ENCODE measurements at places on chromosomes 3 and 15. TPM values are rescaled to one million over a fixed set of nuclear protein-coding genes. Genes with fewer than 3 reads are reported as not detected.

GRCh38 chr3:111070772-111071256 lies 802 bp upstream of the NECTIN3 start:
- DNase-seq = no peak

DNA sequence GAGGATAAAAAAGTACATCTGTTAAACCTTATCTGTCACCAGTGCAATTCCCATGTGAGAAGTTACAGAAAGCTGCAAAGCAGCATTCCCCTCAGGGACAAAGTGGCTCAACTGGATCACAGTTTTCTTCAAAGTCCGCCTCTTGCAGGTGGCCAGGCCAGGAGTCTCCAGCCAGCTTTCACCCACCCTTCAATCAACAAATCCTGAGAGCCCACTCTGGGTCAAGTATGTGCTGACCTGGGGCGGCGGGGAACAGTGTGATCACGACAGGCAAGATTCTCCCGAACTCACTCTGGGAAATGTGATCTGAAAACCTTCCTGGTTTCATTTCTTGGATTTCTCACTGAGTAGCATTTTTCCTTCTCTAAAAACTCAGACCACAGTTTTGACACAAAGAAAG lies 39.2 kb downstream of the RFT1 start:
- DNase-seq = no peak

DNA sequence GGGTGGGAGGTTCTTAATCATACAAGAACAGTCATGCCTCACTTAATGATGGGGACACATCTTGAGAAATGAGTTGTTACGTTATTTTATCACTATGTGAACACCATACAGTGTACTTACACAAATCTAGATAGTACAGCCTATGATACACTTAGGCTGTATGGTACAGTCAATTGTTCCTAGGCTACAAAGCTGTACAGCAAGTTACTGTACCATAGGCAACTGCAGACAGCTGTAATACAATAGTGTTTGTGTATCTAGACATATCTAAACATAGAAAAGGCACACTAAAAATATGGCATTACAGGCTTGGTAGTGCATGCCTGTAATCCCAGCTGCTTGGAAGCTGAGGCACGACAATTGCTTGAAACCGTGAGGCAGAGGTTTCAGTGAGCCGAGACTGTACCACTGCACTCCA lies 55.7 kb upstream of the PLXND1 start:
- DNase-seq = no peak

DNA sequence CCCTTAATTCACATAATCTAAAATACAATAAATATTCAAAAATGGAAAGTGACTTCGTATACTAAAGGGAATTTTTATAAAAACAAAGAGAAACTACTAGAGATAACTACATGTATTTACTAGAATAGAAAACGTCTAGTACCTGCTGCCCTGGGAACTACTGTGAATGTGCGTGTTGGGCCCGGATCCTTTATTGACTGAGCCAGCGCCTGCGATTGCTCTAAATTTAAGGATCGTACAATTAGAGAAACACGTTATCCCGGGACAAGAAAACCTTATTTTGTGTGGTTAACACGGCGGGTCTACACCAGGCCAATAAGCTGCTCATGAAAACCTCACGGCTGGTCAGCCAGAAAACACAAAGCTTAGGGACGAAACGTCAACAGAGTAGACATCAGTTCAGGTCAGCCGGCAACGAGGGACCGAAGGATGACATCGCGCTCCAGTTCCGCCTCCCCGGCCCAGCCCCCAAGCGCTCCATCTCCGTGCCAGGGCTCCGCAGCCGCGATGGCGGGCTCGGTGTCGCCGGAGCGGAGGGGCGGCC lies 555 bp downstream of the TM2D3 start:
- DNase-seq = no peak

GRCh38 chr15:56832125-56832524 lies 86.3 kb upstream of the TCF12 start:
- no peak for DNase-seq

DNA sequence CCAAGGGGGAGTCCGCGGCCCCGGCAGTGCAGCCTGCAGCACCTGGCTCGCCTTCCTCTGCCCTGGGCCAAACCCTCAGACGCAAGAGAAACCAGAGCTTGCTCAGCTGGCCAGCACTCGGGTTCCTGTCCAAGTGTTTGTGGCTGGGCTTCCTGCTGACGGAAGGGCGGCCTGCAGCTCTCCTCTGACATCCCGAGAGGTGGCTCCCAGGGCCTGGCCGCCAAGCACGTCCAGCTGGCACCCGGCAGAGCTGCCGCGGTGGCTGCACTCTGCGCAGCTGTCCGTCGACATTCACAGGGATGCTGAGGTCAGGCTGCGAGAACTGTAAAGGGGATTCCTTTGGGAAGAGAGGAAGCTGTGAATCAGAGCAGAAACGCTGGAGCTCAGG lies 85.6 kb downstream of the CPN2 start:
- no peak for DNase-seq

DNA sequence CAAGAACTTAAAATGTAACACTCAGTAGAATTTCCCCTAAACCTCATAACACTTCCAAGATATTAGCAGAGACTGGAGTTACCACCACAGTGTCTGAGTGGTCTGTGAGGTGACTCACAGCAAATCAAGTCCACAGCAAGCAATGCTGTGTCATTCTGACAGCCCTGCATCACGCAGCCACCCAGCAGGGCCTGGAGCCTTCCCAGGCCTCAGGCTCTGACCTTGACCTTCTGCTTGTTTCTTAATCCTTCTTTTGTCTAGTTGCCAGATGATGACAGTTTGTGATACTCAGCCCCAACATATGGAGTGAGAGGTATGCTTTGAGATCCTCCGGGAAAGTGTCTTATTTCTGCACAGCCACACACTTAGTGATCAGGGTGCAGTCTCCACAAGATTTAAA lies 82.5 kb downstream of the TOP2B start:
- DNase-seq = no peak

DNA sequence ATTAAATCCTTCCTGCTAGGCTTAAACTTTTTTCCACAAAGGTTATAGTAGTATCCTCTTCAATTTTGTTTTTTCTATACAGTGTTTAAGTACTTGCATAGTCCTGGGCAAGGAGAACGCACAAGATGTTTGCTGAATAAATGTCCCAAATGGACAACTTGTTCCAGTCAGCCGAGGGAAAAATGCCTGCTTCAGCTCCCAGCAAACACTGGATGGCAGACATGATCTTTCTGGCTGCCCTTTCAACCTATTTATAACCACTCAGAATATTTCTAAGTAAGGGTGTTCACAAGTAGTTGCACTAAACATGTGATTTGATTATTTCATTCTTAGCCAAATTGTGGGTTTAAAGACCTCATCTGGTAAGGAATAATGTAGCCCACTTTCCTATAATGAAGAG lies 29.8 kb downstream of the GNB4 start:
- DNase-seq = no peak

DNA sequence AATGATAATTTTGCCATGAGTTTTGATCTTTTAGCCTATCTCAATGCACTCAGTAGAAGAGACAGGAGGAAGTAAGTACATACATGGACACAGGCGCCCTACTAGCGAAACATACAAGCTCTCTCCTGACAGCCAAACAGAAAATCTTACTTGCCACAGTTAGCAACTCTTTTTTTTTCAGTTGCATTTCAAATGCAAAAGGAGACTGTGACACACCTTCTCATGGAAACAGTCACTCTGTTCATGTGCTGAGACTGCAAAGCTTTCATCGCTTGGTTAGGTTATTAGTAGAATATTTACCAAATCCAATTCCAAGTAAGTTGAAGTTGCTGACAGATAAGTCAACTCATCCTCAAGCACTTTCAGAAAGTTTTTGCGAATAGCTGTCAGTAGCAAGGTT lies 223.3 kb downstream of the FOXP1 start:
- no peak for DNase-seq

GRCh38 chr3:65678516-65678915 lies 360.2 kb downstream of the MAGI1 start:
- peak; percentile 47 for DNase-seq

DNA sequence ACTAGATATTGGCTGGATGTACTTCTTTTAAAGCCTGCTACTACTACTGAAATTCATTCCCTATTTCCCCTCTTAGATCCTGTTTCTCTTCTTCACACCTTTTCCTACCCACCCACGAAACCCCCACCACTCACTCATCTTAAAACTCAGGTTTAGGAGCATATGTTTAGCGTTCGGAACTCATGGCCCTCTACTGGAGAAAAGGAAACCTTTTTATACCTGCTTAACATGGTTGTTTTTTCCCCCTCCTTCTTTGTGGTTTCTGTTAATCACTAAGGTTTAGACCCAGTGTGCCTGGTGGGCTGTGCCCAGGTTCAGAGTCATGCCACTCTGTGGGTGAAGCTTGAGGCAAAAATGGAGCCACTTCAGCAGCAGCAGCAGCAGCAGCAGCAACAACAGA lies 2.6 kb downstream of the ARID3B start:
- no peak for DNase-seq

- no peak for DNase-seq
Measured at GRCh38 chr3:142213298-142213697, 12.1 kb downstream of the GK5 start.

- DNase-seq = no peak
Measured at GRCh38 chr3:106943071-106943470, 434.2 kb upstream of the CCDC54 start.

GRCh38 chr3:132641837-132642538 lies 17.6 kb downstream of the ACAD11 start:
- no peak for DNase-seq

- no peak for DNase-seq
Measured at GRCh38 chr3:173857154-173857553, 459.6 kb downstream of the NLGN1 start.

DNA sequence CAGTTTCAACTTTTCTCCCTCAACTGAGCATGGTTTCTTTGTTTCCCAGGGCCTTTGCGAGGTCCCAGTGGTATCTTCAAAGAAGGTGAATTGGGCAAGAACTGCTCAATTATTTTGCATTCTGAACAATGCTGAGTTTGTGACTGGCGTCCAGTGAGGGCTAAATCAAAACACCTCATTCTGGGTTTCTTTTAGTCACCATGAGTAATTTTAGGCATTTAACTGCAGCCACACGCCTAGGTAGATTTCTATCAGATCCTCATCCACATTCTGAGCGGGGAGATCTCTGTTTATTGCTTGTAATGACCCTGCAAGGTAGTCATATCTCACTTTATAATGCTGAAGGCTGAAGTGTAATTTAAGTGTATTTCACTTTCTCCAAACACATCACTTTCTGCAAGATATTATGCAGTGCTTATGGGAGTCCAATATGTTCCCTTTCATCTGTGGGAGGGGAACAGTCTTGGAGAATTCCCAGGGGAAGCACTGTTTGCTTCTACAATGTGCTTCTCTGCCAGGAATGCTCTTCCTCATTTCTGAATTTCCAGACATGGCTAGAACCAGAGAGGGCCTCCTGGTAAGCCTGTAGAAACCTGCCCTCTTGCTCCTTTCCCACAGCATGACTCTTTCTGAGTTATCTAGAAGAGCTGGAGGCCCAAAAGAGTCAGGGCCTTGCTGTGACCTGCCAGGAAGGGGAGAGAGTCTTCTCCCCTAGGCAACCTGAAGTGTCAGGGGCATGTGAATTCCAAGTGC lies 91.7 kb downstream of the FRMD4B start:
- no peak for DNase-seq

GRCh38 chr15:70852501-70853317 lies 1.2 kb downstream of the LARP6 start:
- DNase-seq = no peak

- no peak for DNase-seq
Measured at GRCh38 chr3:18499301-18499700, 74.2 kb upstream of the SATB1 start.

DNA sequence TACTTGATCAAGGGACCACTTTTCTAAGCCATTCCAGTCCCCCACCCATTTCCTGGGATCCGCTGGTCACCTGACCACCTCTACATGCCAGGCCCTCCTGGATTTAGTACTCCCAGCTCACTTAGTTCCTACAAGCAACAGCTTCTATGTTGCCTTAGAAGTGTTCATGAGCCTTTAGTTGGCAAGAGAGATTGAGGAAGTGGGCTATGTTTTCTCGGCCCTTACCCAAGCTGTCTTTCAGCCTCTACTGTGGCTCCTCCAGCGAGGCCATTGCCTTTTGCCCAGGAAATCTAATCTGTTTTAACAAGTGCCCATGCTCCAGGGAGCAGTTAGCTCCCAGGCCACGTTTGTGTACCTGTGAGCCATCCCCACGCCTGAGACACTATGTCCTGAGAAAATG lies 4.5 kb upstream of the PRKAR2A start:
- DNase-seq = no peak

DNA sequence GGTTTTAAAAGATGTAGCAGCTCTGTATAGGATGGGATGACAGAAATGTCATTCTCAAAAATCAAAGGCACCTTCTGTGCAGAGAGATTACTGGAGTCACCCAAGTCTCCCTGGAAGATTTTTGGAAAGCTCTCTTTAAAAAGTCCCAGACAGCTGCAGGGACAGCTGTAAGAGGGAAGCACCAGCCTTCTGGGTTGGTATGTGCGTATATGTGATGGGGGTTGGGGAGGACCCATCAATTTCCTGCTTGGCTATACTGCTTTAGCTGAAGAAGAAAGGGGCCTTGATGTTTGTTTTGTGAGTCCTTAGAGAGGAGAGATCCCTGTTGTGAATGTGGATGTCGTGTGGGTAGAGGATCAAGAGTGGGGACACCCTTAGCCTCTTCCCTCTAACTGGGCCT lies 5.4 kb upstream of the SEC11A start:
- DNase-seq = no peak

- DNase-seq = no peak
Measured at GRCh38 chr15:67186688-67187087, 67.8 kb downstream of the AAGAB start.

DNA sequence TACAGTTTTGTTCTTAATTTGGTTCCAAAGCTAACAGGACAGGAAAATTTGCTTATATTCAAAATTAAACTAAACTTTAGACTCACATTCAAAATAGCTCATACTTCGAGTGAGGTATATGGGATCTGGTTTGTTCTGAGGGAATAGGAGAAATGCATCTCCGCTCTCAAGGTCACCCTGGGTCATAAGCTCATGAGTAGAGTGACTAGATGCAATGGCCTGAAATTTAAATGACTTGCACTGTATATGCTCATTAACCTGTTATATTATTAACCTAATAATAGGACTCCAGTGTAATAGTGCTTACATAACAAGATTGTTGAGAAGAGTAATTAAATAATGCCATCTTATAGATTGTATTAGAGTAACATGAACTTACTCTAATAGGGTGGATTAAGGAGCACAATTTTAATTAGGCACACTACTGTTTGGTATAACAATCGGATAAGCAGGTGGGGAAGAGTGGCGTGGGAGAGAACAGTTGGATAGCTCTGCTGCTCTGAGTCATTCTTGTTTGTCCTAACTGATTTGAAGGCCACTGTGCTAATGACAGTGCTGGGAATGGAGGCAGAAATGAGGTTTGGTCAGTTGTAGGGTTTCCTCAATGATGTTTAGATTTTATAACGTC lies 5.2 kb downstream of the NKTR start:
- DNase-seq = no peak

- DNase-seq = no peak
Measured at GRCh38 chr3:115932807-115933206, 309.5 kb downstream of the GAP43 start.

NMB gene
- total RNA-seq = 7.4 TPM

NRG4 gene
- total RNA-seq = not detected

SECISBP2L gene
- total RNA-seq = 41.5 TPM

GCHFR gene
- 6.6 TPM for total RNA-seq

MCF2L2 gene
- 3.3 TPM for total RNA-seq

HEG1 gene
- total RNA-seq = 91.7 TPM

GOLGA8G gene
- 0.19 TPM for total RNA-seq

KY gene
- 1.2 TPM for total RNA-seq

DGKG gene
- total RNA-seq = 93.8 TPM

GOLGA6C gene
- total RNA-seq = not detected

NR1I2 gene
- not detected for total RNA-seq

CPN2 gene
- not detected for total RNA-seq

ACVR2B gene
- total RNA-seq = 9.8 TPM

ALDH1A2 gene
- 18.5 TPM for total RNA-seq
